Aorta (tissue), 5 donors: ENCODE measurements at places on chromosomes 12 and 14. TPM values are rescaled to one million over a fixed set of nuclear protein-coding genes. Genes with fewer than 3 reads are reported as not detected.

DNA sequence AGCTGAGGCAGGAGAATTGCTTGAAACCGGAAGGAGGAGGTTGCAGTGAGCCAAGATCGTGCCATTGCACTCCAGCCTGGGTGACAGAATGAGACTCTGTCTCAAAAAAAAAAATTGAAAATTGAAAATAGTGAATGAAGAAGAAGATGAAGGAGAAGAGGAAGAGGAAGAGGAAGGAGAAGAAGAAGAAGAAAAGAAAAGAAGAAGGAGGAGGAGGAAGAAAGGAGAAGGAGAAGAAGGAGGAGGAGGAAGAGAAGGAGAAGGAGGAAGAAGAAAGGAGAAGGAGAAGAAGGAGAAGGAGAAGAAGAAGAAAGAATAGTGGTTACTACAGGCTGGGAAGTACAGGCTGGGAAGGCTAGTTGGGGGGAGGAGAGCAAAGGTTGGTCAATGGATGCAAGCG lies 124.3 kb upstream of the CPSF6 start:
- DNase-seq: no peak

The PRR4 gene
- total RNA-seq: 2.6 TPM

The TEX52 gene
- not detected for total RNA-seq

DNA sequence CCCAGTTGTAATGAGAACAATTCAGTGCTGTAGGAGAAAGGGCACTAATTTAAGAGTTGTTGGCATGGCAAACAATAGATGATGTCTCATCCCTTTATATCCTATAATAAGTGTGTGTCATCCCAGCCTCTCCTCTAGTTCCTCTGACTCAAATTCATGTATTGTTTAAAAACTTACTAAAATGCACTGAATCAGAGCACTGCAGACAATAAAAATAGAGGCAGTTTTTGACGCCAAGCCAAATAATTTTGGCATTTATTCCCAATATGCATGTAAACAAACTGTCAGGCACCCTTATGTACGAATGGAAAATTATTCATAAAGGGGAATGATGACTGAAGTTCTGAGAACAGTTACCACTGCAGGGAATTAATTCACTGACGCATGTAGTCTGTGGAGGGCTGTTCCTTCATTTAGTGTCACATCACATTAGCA lies 57.9 kb upstream of the TMX1 start:
- no peak for DNase-seq

DNA sequence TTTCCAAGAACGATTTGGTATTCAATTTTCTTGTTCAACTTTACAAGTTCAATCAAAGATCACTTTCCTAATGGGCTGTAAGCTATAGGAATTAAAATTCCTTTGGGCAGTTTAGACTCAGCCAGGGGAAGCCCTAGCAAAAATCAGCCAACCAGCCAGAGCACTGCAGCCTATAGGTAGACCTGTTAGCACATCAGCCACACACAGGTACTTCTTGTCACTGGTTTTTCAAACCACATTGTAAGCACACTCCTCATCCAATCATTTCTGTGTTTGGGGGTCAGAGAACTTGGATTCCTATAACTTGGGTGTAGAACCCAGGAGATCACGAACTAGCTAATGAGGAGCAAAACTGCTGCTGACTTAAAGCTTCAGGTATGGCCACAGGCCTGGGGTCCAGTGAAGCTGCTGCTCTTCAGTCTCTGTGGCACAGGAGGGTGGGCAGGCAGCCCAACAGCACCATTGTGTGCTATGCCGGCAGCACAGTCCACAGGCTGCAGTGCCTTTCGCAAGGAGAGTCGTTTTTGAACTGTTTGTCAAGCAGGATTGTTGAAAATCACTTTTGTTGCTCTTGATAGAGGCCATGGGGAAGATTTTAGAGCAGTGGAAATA lies 87.3 kb upstream of the RFX4 start:
- DNase-seq: no peak

The PLEKHH1 gene
- 3.9 TPM for total RNA-seq

DNA sequence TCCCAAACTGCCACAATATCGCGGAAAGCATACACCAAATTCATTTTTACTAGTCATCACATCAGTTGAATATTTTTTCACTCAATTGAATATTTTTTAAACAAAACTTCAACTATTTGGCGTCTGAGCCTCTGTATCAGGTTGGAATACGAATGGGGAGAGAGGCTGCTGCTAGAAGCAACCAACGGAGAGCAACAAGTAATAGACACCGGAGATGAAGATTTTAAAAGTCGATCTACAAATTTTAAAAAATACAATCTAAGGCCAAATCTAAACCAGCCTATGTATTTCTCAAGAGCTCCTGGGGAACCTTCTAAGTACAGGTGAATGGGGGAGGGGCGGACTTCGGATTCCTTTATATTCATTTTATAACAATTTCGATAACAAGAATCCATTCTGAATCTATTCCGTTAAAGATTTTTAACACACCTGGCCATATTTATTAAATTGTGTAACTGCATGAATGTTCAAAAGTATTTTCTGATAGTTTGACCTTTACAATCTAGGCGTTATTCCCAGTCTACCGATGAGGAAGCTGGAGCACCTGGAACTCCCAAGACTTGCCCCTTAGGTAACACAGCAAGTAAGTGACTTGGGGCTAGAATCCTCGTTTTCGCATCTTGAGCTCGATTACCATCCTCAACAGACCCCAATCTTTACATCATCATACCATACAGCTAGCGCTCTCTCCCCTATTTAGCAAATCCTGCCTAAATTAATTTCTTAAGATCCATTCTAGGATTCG lies 1.2 kb downstream of the GNPNAT1 start:
- DNase-seq: no peak

- no peak for DNase-seq
Observed at GRCh38 chr12:101750152-101750551, 10.9 kb upstream of the SYCP3 start.
